Type B pancreatic cell (in vitro differentiated cells): ENCODE measurements at places on chromosomes 3 and 15. TPM values are rescaled to one million over a fixed set of nuclear protein-coding genes. Genes with fewer than 3 reads are reported as not detected.

GRCh38 chr3:27511724-27512422 lies 27.7 kb upstream of the SLC4A7 start:
- no peak for DNase-seq

DNA sequence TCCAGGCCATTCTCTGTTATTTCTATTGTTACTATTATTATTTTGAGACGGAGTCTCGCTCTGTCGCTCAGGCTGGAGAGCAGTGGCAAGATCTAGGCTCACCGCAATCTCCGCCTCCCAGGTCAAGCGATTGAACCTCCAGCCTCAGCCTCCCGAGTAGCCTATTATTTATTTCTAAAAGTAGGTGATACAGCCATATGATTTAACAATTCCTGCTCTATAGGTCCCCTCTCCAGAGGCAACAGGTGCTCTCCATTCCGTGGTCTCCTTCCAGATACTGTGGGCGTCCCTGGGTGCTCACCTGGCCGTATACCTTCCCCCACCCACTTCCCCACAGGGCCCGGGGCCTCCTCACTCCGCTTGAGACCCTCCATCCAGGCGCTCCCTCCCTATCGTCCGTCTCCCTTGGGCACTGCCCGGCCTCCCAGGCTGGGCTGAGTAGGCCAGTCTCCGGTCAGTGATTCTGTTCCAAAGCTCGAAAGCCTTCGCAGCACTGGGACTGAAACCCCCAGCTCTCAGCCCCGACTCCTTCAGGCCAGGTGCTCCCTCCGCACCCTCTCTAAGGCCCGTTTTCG lies 708 bp upstream of the PTPN23 start:
- DNase-seq = no peak

GRCh38 chr3:136740351-136740958 lies 11.7 kb downstream of the STAG1 start:
- no peak for DNase-seq

GRCh38 chr3:123536153-123536895 lies 48.5 kb downstream of the HACD2 start:
- DNase-seq = no peak

DNA sequence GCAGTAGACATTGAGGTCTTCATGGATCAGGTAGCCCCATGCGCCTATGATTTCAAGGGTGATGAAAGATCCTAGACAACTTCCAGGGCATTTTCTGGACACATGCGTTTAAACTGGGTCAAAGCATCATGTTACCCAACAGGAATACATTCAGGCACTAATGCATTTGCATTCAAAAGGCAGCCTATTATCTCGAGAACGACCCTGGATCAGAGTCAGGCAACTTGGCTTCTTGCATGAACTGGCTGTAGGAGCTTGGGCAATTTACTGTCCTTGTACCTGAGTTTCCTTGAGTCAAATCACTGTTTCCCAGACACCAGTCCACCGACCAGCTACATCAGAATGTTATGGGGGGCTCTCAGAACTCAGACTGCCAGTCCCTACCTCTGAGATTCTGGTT lies 51.5 kb upstream of the CHST2 start:
- no peak for DNase-seq

- no peak for DNase-seq
These were observed 337.3 kb upstream of the CBLB start for GRCh38 chr3:106206146-106206545.

The TMOD2 gene
- 6.7 and 8.3 TPM in 2 replicates for total RNA-seq
